ENCODE measurements at places on chromosomes 16 and 17.

DNA sequence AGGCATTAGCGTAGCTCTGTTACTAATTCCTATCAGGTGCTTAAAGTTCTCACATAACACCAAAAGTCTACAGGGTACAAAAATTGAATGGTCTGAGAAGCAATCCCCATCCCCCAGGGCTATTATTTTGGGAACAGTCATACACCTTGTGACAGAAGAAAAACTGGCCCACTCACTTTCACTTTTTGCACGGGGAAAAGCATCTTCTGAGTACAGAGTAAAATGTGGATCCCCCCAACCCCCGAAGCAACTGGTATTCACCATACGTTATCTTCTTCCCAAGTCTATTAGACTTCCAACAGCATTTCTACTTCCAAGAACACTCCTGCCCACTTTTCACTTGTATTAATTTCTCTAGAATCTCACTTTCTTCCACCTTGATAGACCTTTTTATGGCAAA lies 11.8 kb downstream of the GGA3 start:
- no peak for DNase-seq

DNA sequence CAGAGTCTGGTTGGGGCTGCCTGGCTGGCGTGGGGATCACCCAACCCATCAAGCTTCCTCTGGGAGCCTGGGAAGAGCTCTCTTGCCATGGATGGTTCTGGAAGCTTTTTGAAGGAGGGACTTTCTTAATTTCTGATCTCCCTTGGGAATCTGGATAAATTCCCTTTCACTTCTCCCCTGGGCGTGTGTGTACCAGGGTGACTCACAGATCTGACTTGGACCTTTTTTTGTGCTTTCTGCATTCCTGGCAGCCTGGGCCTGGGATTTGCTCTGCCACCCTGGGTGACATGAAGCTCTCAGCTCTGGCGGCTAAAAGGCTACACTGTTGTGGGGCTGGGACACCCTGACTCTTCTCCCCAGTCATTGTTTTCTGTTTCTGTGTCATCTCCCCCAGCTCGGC lies 70.1 kb downstream of the ABCC1 start:
- no peak for DNase-seq

- no peak for DNase-seq
These were observed 60.8 kb downstream of the PARN start for GRCh38 chr16:14569213-14569612.

GRCh38 chr17:46764709-46765401 lies 53.6 kb downstream of the WNT3 start:
- no peak for DNase-seq

- DNase-seq, result no peak
These were observed 268.3 kb downstream of the ABCC12 start for GRCh38 chr16:47887496-47887895.

DNA sequence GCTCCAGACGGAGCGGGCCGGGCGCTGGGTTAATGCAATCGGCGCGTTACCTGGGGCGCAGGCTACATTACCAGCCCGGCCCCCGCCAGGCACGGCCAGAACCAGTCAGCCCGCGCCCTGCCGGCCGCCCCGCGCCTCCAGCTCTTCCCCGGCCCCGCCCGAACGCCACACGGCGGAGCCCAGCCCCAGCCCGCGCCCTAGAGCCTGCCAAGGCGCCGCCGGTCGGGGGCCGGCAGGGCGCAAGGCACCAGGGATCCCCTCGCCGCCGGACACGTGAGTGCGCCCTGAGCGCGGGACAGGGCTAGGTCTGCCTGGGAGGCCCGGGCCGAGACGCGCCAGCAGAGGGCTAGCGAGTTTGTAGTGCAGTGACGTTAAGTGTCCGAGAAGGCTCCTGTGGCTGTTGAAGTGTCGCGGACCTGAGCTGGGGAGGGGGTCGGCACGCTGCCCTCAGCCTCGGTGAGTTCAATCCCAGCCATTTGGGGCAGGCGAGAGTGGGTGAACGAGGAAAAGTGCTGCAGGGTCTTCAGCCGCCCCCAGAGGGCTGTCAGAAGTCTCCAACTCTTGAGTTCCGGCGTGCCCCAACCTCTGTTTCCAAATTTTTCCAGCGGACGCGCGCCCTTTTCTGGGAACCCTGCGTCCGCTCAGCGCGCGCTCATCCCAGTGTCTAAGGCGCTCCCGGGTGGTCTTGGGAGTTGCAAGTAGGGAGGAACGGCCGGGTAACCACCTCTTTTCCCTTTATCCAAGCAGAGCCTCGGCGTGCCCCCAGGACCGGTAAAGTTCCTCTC lies at the start of gene SLC6A2:
Gene SLC6A2 (plus strand): TSS at position 92 of the 785 bp plus-strand sequence. CDS start 707 bp downstream, outside the sequence.
- no peak for DNase-seq

GRCh38 chr17:40615068-40615840 lies 32.4 kb downstream of the SMARCE1 start:
- no peak for DNase-seq
